ENCODE measurements at places on chromosomes 2 and 18.

GRCh38 chr2:78077633-78078032, 555.5 kb upstream of the LRRTM4 start:
- no peak for DNase-seq

DNA sequence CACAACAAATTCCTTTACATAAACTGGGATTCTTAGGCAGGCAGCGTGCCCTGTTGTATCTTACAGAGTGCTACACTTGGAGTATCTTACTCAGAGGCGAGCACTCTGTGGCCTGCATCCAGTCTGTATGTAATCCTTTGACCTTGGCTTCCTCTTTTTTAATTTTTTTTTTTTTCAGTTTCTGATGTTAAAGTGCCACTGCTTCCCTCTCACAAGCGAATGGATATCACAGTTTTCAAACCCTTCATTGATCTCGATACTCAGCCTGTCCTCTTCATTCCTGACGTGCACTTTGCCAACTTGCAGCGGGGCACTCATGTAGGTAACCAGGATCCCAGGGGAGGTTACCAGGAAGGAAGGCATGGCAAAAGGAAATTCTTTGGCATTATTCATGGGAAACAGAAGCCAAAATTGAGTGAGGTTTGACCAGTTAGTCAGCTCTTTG, 40.4 kb downstream of the GRHL1 start:
- DNase-seq: no peak

GRCh38 chr2:239021651-239022436, 174.0 kb downstream of the TWIST2 start:
- DNase-seq: no peak

DNA sequence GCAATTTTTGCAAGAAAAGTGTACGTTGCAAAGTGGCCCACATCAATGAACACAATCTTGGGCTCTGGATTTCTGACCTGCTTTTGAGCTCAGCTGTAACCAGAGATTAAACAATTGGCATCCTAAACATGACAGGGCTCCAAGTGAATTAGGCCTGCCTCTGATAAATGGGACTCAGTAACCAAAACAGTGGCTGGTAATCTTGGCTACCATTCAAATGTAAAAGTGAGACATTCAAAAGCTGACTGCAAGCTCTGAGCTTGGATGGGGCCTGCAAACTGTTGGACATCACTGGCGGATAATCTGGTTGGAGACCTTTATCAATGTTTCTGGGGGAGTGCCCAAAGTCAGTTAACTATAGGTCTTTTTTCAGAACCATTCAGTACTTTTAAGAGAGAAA, 160.7 kb downstream of the RAB3GAP1 start:
- no peak for DNase-seq

GRCh38 chr2:18940184-18940583, 350.8 kb upstream of the NT5C1B start:
- no peak for DNase-seq

- DNase-seq: no peak
Observed at GRCh38 chr18:2417861-2418610, 153.3 kb downstream of the METTL4 start.

GRCh38 chr2:235661167-235661937, 167.5 kb downstream of the AGAP1 start:
- DNase-seq: no peak

GRCh38 chr18:6576718-6577375, 152.7 kb upstream of the ARHGAP28 start:
- no peak for DNase-seq

DNA sequence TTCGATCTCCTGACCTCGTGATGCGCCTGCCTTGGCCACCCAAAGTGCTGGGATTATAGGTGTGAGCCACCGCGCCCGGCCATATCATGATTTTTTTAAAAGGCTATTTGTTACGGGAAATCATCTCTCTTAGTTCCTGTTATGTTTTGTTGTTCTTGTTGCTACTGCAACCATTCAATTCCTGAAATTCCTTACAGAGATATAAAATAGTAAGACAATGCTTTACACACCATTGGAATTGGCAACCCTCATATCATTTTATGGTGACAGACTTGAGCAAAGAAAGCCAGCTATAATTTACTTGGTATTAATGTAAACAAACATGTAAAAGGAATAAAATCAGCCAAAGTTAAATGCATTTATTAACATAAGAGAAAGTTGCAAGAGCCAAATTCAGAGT, 163.0 kb downstream of the FIGN start:
- no peak for DNase-seq

DNA sequence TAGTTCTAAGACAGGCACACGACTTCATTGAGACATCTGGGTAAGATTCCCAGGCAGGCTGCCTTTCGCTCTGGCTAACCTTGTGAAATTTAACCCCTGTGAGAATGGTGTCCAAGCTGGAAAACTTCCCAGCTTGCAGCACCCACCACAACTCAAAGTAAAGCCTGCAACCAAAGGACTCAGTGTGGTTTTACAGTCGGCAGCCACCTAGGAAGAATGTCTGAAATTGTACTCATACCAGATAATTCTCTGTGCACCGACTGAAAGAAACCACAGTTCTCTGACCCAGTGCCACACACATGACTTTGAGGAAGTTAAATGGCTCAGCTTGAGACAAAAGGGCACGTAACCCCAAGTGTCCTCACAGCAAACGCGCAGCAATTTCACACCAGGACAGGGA, 125.7 kb downstream of the RBMS1 start:
- DNase-seq: peak; percentile 65

GRCh38 chr2:143745060-143745459, 615.8 kb downstream of the ARHGAP15 start:
- DNase-seq: no peak

DNA sequence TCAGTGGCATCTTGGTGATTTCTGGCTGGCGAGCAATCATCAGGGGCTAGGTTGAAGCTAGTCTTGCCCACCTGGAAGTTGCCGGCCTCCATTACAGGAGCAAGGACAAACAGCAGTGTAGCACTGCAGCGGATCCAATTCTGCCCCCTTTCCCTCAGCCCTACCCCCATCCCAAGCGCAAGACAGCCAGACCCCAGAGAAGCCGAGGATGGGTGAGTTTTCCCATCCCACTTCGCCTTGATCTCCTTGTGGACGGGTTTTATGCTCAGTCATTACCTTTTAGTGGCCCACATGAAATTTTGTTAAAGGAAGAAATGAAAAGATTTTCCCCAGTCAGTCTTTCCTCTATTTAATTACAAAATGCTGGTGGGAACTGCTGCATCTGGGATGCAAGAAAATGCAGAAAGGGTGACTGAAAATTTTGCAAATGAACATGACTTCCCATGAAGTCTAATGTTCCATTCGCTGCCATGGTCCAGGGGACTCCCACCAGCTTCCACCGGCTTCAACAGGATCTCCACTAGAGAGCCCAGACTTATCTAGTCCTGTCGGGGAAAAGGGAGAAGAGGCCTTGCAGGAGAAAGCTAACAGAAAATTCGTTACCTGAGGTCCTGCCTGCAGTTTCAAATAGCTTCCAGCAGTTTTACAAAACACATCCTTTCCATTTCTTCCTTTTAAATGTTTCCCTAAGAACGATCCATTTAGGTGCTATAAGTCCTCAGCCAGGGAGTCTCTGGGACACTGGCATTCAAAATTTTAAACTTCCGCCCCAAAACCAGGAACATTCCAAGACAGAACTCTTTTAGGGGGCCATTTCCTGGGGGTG, 1.9 kb upstream of the HOXD9 start:
- DNase-seq: no peak

DNA sequence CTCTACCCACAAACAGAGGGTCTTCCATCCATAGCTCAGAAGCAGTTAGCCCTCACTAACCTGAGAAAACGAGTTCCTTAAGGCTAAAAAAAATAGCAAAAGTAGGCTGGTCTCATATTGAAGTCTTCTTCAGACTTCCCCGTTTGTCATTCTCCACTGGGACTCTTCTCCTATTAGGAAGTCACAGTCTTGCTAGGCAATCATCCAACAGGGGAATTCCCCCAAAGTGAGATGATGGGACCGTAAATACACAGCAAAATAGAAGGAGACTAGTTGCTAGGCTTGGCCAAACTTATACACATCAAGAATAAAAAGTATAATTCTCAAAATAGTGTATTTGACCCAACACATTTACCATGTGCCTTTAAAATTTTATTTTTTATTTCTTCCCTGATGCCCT, 34.3 kb downstream of the COL6A3 start:
- no peak for DNase-seq

DNA sequence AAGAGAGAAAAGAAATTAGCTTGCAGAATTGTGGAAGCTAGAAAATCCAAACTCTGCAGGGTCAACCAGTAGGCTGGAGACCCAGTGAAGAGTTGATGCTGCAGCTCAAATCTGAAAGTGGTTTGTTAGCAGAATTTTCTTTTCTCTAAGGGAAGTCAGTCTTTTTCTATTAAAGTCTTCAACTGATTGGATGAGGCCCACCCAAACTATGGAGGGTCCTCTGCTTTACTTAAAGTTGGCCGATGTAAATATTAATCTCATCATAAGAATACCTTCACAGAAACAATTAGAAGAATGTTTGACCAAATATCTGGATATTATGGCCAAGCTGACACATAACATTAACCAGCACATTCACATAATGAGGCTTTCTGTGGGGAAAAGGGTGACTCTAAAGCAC, 73.7 kb downstream of the FTCDNL1 start:
- DNase-seq: no peak

- DNase-seq: peak; percentile 12
Observed at GRCh38 chr2:15159751-15160177, 401.4 kb downstream of the NBAS start.

Measured in HTR-8/SVneo (cell line).